ENCODE measurements at places on chromosomes 5 and 9.

GRCh38 chr9:36486933-36487481 lies 85.7 kb upstream of the MELK start:
- DNase-seq, result peak; percentile 49

- peak; percentile 8 for DNase-seq
Observed at GRCh38 chr5:78467752-78468357, 107.4 kb downstream of the SCAMP1 start.

GRCh38 chr9:70551396-70551795 lies 136.9 kb upstream of the KLF9 start:
- no peak for DNase-seq

DNA sequence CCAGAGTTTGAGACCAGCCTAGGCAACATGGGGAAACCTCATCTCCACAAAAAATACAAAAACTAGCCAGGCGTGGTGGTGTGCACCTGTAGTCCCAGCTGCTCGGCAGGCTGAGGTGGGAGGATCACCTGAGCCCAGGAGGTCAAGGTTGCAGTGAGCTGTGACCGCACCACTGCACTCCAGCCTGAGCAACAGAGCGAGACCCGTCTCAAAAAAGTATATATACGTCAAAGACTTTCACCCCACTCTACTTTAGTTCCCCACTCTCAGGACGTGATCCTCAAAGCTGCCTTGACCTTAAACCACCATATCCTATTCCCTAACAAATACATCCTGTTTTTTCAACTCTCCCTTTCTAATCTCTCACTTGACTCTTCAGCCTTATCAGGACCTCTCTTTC lies 41.0 kb downstream of the PCDHGC5 start:
- DNase-seq, result no peak

DNA sequence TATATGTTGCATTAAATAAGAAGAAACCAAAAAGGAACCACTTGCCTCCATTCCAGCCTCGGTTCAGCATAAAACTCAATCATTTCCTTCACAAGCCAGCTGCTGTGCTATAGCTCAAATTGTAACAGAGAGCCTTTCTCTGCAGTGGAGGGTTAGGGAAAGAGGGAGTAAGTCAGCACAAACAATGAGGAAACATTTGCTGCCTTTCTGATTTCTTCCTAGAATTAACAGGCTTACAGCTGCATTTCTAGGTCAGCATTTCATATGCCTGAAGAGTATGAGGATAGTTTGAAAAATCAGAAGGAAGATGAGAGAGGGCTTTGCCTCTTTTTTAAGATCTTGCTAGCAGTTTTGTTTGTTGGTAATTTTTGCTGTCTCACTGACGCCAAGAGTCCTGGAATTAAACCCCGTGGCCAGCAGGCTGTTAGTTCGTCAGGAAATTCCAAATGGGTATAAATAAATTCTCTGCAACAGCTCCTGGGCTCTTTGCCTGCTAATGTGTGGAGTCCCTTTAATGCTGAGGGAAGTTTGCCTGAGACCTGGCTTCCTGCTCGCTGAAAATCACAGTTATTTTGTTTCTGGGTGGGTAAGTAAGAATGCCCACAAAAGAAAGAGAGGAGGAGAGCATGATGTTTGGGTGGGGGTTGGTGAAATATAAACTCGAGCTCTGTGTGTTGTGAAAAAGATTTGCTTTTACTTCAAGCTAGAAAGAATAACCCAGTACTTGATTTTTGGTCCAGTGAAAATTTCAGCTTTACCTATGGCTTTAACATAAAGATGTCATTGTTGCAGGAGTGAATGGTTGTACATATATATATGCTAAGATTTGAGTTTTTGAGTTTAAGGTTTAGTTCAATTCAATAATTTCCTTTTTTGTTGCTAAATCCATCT lies 148.1 kb upstream of the DMRT1 start:
- no peak for DNase-seq

DNA sequence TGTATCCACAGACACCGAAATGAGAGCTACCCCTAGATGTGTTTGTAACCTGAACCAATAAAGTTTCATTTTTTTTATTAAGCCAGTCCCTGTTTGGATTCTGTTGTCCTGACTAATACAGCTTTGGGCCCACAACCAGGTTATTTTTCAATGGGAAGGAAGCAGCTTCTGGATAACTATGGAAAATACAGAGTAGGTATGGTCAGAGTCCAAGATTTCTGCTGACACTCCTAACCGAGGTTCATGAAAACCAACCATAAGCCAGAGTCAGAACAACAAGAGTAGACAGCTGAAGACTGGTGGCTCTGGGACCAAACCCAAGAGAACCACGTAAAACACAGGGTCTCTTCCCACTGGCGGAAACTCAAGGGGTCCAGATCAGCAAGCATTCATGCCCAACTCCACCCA lies 10.8 kb downstream of the KLF9 start:
- no peak for DNase-seq

DNA sequence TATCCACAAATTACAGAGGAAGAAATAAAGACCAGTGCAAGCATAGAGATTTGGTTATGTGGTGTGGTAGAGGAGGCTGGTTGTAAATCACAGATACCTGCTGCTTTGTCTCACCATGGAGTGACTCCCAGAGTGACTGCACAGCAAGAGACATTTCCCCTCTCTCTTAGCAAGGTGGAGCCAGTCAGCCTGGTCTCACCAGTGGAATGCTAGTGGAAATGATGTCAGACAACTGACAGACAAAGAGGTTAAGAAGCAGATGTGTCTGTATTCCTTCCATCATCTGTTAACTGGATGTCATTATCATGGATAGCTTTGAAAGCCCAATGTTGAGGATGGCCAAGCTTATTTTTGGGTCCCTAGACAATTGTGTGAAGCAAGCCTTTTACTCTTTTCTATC lies 509.4 kb upstream of the SEMA6A start:
- no peak for DNase-seq

- no peak for DNase-seq
Observed at GRCh38 chr5:133341296-133341695, 271.0 kb downstream of the FSTL4 start.

DNA sequence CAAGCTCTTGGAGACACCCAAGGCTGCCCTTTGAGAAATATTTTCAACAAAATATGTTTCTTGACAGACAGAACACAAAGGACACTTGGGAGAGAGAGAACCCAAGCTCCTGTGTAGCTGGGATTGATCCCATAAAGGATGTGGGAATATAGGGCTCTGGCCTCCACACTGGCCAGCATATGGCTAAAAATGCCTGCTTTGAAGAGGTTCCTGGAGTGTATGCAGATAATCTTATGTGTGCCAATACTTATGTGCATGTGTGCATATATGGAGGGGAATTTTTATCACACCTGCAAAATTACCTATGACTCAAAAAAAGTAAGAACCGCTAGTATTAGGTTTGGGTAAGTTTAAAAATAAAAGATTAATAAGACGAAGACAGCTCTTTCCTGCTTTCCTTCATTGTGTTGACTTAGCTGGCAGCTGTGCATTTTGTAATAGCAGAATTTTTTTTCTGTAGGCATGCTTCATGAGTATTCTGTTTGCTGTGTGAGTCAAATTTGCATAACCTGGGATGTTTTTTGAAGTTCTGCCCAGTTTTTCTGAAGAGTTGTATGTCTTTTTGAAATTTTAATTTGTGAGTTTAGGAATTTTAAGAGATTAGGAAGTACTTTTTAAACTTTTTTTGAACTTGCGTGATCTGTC lies 42.6 kb downstream of the HACD4 start:
- DNase-seq, result no peak

DNA sequence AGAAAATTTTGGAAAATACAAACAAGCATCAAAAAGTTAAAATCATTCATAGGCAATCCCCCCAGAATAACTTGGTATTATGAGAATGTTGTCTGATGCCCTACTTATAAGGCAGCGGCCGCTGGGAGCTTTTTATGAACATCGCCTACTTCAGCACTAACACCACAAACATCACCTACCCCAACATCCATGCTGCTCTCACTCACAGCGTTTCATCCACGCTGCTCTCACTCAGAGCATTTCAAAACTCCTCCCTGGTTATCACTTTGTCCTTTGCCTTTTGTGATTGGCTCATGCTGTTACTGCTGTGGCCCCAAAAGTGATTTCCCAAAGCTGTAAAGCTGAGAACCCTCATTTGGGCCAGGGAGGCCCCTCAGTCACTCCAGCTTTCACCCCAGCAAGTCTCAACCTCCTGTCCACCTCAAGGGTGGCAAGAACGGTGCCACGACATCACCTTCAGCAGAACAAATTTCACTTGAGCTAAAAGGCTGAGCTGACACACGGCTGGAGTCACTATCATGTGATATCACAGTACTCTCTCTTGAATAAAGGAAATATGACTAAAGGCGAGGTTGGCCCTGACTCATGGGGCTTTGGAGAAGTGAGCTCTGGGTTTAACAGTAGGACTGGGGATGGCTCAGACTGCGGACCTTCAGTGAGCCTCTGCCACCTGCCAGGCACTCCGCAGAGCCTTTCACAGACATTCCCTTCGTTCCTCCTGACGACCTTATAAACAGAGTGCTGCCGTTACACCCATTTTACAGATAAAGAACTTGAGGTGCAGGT lies 25.2 kb downstream of the SHC3 start:
- DNase-seq, result no peak

- DNase-seq, result no peak
Observed at GRCh38 chr5:154253807-154254206, 63.3 kb downstream of the GALNT10 start.

DNA sequence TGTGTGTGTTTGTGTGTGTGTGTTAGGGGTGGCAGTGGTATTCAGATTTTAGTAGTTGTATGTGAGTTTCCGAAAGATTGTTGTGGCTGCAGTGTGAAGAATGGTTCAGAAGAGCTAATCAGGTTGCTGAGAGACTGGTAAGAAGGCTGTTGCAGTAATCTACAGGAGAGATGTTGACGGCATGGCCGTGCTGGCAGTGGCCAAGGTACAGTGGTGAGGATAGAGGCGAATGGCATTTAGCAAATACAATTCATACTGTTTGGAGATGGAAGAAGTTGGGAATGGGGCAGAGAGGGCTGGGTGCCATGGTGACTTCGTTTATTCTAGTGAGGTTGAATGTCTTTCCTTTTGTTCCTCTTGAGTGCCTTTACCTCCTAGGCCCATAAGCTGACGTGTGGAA lies 77.5 kb upstream of the SPATA31D4 start:
- DNase-seq, result no peak

All from CD4-positive, alpha-beta T cell treated with Interleukin-2 at 100 ng/mL for 4 hours (primary cell).